ENCODE measurements at places on chromosomes 11 and 22. TPM values are rescaled to one million over a fixed set of nuclear protein-coding genes. Genes with fewer than 3 reads are reported as not detected.

Gene DENND6B
- 2.3 TPM for total RNA-seq

Gene GAL
- total RNA-seq, result not detected

Gene TMEM121B
- total RNA-seq, result under 0.01 TPM

Gene PEX16
- 28.3 TPM for total RNA-seq

Gene SCGB1D2
- not detected for total RNA-seq

Gene MGAT3
- 0.64 TPM for total RNA-seq

Gene CD3E
- not detected for total RNA-seq

Gene MUC2
- not detected for total RNA-seq

Gene NNMT
- total RNA-seq, result 505 TPM

Gene OR5P2
- under 0.01 TPM for total RNA-seq

Gene ANKRD49
- total RNA-seq, result 14.2 TPM

Gene UBTFL1
- total RNA-seq, result not detected

Gene FOLR1
- total RNA-seq, result not detected

Gene TSSK2
- not detected for total RNA-seq

Gene HINFP
- total RNA-seq, result 20.3 TPM

Gene SAA2
- total RNA-seq, result 0.43 TPM

Gene KLHL35
- 3.2 TPM for total RNA-seq

Gene C11orf68
- 25.8 TPM for total RNA-seq

Gene IL10RA
- not detected for total RNA-seq

Gene MN1
- total RNA-seq, result 3.9 TPM

Gene CARNS1
- not detected for total RNA-seq

Gene AGBL2
- 1.3 TPM for total RNA-seq

Gene FGF19
- not detected for total RNA-seq

Gene GRAP2
- total RNA-seq, result under 0.01 TPM

Gene KCNJ5
- under 0.01 TPM for total RNA-seq

Gene KRTAP5-9
- not detected for total RNA-seq

Gene KCNQ1OT1
- total RNA-seq, result 6.1 TPM

Gene CD6
- total RNA-seq, result not detected

Gene KDM4E
- not detected for total RNA-seq

Gene YAP1
- 148 TPM for total RNA-seq

Gene MYRF
- total RNA-seq, result 2.6 TPM

Gene MAPK12
- total RNA-seq, result 39.3 TPM

Gene OR52R1
- not detected for total RNA-seq

Gene OR2D2
- total RNA-seq, result 0.86 TPM

Gene DGAT2
- total RNA-seq, result 0.43 TPM

Gene FZD4
- 13.5 TPM for total RNA-seq

Gene C11orf16
- total RNA-seq, result not detected

Gene OR10V1
- total RNA-seq, result not detected

Gene CSNK2A3
- total RNA-seq, result 2.3 TPM

Gene RIMBP3B
- 0.32 TPM for total RNA-seq

Gene POLD3
- total RNA-seq, result 9.0 TPM

Gene RELT
- 3.5 TPM for total RNA-seq

Gene SMIM35
- total RNA-seq, result not detected

Gene ASRGL1
- total RNA-seq, result 1.3 TPM

Gene APOA4
- not detected for total RNA-seq

Gene CEP57
- 48.4 TPM for total RNA-seq

Gene SLC29A2
- 0.64 TPM for total RNA-seq

Gene ROBO4
- under 0.01 TPM for total RNA-seq

Gene PKDREJ
- not detected for total RNA-seq

Gene SLC22A8
- total RNA-seq, result not detected

Gene CHCHD10
- total RNA-seq, result 6.1 TPM

Measured in fibroblast of villous mesenchyme (primary cell).